ENCODE measurements at places on chromosomes 3 and 15.

DNA sequence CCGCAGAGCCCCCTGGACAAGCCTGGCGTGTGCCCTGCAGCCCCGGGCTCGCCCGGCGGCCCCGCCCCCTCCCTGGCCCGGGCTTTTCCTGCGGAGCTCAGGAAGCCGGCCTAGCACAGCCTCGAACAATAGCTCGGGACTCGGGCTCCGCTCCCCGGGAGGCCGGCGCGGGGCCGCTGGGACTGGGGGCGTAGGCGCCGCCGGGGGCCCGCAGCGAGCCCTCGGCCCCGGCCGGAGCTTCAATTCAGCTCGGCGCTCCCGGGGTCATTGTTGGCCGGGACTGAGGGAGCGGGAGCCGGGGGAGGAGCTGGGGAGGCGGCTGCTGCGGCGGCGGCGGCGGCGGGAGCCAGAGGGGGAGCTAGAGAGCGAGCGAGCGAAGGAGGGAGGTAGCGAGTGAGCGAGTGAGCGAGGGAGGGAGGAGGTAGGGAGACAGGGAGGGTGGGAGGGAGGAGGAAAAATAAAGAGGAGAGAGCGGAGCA lies 41.0 kb upstream of the ROPN1 start:
- DNase-seq: peak; percentile 80

DNA sequence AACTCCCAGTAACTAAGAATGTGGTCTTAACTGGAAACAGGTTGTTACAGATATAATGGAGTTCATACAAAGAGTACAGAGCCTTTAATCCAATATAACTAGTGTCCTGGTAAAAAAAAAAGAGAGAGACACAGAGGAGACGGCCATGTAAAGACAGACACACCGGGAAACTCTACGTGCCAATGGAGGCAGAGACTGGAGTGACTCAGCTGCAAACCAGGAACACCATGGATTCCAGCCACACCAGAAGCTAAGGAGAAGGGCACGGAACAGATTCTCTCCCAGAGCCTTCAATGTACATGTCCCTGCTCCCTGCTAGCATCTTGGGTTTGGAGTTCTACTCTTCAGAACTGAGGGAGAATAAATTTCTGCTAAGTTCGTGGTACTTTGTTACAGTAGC lies 4.5 kb downstream of the RNF168 start:
- DNase-seq: peak; percentile 64

DNA sequence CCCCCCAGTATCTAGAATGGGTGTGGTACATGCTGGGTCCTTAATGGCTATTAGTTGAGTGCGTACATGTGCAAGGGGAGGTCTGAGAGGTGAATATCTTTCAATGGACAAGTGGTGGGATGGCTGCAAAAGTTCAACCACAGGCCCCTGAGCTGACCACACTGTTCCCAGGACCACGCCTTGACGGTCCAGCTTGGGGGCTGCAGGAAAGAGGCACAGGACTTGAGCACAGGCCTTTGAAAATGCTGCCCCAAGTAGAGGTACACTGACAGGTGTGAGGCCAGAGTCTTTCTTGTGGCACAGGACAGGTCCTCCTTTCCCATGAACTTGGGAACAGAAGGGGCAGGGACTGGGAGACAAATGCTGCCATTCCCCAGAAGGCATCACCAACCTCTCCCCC lies 24.0 kb downstream of the AMOTL2 start:
- no peak for DNase-seq

- DNase-seq: no peak
Measured at GRCh38 chr3:178707311-178708031, 171.2 kb downstream of the KCNMB2 start.

- DNase-seq: no peak
Measured at GRCh38 chr3:47151836-47152235, 12.1 kb downstream of the SETD2 start.

DNA sequence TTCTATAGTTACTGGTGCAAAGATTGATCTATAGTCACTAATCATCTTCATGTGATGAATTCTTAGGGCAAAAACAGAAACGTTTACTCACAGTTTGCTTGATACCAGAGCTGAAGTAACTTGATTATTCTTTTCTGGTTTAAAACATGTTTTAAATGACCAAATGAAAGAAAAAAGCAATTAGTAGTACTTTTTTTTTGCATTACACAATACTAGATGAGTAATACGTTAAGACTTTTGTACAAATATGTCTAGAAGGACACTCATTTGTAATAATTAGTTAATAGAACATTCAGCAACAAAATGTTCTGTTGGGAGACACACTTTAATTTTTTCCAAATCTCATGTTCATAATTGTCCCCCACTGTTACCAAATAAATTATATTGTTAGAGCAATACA lies 523.2 kb downstream of the SOX2 start:
- DNase-seq: no peak

- DNase-seq: no peak
Measured at GRCh38 chr15:32887090-32887489, 169.3 kb downstream of the GREM1 start.

DNA sequence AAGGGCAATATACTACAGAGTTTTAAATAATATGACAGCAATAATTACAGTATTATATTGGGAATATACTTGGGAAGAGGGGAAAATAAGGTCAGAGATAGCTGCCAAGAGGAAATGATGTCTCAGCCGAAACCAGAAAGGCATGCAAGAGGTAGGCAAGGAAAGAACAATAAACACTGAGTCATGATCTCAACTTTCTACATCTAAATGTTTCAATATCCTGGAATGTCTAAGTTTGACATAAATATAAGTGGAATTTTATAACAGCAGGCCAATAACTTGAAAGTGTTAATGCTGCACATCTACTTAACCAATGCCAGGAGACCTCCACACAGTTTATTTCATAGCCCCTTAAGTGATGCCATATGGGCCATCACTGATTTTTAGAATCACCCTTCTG lies 99.8 kb upstream of the CPNE4 start:
- DNase-seq: peak; percentile 72

GRCh38 chr3:120147072-120147871 lies 53.0 kb upstream of the GSK3B start:
- DNase-seq: no peak

- DNase-seq: no peak
Measured at GRCh38 chr15:74155766-74156417, 17.6 kb upstream of the ISLR start.

DNA sequence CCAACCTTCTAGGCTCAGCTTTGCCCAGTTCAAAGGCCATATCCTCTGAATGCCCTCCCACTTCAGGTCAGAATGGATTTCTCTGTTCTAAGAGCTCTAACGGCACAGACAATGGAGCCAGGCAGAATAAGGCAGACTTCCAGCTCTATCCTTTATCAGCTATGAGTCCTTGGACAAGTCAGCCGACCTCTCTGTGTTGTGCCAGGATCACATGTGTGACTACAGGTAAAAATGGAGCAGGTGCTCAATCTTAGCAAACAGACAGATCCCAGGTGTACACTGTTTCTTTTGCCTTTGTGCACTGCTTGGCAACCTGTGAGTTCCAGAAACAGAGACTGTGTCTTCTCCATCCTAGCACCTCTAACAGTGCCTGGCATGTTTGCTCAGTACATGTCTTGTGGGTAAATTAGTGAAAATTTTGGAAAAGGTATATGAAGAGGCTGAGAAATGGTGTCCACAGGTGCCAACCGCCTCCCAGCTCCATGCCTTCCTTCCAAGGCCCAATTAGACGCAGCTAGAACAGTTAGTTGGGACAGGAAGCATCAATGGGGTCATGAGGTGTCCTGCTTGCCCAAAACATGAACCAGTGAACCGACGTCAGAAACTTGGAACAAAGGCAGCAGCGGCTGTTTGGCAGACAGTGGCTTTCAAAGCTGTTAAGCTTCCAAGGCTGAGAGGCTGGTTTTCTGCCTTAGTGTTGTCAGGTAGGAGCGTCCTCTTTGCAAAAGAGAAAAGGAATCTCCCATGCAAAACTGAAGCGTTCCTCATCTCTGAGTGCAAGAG lies 28.7 kb downstream of the TLE3 start:
- DNase-seq: no peak

GRCh38 chr3:149727656-149728055 lies 24.6 kb downstream of the COMMD2 start:
- DNase-seq: no peak

GRCh38 chr3:196127308-196128040 lies 45.6 kb upstream of the TFRC start:
- peak; percentile 30 for DNase-seq

GRCh38 chr3:159928071-159928491 lies 60.6 kb upstream of the IL12A start:
- peak; percentile 38 for DNase-seq

- no peak for DNase-seq
Measured at GRCh38 chr3:129432036-129432435, 3.6 kb upstream of the EFCAB12 start.

- no peak for DNase-seq
Measured at GRCh38 chr3:147383617-147384016, 22.7 kb downstream of the ZIC4 start.

DNA sequence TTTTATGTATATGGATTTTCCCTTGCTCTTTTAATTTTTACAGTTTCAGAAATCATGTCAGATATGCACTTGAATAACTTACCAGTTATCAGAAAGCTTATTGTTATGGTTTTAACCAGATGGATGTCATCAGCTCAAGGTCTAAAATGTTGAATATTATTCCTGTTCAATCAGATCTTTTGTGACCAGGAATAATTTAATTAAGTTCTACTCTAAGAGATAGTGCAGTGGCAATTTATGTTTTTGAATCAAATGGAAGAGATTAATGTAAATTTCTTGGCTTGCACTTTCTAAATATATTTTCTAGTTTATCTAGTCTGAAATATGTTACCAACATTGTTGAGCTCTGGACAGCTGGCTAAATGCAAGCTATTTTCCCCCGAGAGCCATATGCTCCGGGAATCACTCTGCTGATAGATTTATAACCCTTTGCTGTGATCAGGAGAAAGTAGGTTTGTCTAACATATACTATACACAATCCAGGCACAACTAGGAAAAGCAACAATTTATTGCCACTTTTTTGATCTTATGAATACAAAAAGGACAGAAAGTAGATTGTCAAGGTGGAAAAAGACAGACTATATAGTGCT lies 76.8 kb upstream of the CD96 start:
- DNase-seq: no peak

GRCh38 chr3:112857526-112857925 lies 10.9 kb upstream of the CD200R1L start:
- DNase-seq: no peak

GRCh38 chr3:119240591-119241434 lies at the start of gene B4GALT4:
B4GALT4 (minus strand) TSS chr3:119240878; CDS start chr3:119230099, 10,779 bp downstream.
- DNase-seq: peak; percentile 69

GRCh38 chr15:95931619-95932018 lies 398.9 kb upstream of the NR2F2 start:
- no peak for DNase-seq

DNA sequence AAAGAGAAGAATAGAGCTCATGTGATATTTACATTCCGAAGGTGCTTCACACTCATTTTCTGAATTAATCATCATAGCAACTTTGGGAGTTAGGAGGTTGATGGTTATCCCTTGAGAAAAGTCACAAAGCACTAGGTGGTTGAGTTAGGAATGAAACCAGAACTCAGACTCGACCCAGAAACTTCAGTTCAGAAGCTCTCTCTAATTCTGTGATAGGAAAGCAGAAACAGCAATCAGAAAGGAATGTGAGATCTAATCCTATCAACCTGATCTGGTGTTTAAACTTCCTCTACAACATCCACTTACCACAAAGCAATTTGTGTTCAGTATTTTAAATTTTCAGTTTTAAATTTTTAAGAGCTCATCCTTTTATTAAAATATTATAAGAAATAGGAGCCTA lies 211.2 kb downstream of the CNTN3 start:
- no peak for DNase-seq

DNA sequence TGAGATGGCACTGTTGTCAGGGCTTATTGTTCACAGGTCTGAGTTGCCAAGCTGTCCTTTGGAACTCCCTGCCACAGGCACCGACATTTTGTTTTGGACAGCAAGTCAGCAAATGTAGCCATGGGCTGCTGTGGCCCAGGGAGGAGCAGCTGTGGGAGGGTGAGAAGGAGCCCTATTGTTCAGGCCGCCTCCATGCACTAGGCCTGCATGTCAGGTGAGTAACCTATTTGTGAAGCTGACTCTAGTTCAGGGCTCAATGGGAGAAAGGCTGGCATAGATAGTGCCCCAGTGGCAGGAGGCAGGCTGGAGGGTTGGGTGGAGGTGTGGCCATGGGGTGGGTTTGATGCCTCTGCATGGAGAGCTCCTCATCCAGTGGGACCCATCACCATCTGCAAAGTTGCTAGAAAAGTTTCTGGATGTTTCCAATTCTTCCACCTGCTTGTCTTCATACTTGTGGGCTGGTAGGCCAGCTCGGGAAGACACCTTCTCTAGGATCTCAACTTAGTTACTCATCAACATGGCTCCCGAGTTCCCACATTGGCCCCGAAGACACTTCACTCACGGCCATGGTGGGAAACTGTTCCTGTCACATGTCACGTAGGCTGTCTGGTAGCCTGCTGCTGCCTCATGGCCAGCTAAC lies 19.5 kb downstream of the AMOTL2 start:
- DNase-seq: no peak

DNA sequence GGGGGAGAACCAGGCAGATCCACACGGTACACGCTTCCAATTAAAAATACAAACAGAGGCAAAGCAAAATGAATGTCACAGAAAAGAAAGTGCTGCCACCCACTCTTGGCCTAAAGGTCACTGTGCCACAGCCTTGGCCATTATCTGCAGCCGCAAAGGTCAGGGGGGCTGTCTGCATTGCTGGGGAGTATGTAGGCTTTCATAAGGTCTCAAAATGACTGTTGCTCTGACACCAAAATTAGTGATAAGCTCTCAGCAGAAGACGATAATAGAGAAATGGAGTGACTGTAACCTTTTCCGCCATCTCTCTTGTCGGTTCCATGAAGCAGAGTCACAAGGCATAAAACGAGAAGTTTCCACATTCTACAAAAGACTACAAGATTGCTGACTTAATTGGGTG lies 374.2 kb upstream of the ICE2 start:
- DNase-seq: no peak

DNA sequence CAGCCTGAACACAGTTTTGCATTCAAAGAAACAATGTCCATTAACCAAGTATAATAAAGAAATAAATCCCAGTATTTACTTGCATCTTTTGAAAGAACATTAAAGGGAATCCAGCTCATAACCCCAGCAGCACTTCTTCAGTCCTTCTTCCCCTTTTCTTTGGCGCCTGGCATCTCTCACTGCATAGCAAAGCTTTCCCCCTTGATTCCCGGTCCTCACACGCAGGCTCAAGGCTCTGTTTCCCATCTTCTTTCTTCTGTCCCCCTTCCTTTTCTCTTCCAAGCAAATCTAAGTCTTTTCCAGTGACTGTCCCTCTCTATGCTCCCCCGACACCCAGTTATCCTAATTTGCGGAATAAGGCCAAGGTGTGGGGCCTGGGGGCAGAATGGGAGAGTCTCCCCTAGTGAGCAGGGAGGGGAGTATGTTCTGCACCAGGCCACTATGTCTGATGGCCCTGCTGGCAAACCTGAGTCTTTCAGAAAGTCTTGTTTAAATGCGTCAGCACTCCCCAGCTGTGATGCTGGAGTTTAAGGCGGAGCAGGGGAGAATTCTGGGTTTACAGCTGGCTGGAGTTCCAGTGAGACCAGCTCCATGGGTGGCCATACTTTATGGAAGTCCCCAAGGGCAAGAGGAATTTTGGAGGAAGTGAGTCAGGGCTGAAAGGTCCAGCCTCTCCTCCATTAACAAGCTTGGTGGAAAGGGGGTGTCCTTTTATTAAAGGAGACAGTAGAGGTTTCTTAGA lies 42.1 kb downstream of the GOLGA6A start:
- DNase-seq: peak; percentile 96

GRCh38 chr15:89446255-89446891 lies 50.0 kb downstream of the RHCG start:
- DNase-seq: no peak

GRCh38 chr3:170614214-170614966 lies 28.5 kb upstream of the SLC7A14 start:
- peak; percentile 91 for DNase-seq
